ENCODE measurements at places on chromosomes 12 and 14. TPM values are rescaled to one million over a fixed set of nuclear protein-coding genes. Genes with fewer than 3 reads are reported as not detected.

The IL23A gene
- total RNA-seq, result not detected

DNA sequence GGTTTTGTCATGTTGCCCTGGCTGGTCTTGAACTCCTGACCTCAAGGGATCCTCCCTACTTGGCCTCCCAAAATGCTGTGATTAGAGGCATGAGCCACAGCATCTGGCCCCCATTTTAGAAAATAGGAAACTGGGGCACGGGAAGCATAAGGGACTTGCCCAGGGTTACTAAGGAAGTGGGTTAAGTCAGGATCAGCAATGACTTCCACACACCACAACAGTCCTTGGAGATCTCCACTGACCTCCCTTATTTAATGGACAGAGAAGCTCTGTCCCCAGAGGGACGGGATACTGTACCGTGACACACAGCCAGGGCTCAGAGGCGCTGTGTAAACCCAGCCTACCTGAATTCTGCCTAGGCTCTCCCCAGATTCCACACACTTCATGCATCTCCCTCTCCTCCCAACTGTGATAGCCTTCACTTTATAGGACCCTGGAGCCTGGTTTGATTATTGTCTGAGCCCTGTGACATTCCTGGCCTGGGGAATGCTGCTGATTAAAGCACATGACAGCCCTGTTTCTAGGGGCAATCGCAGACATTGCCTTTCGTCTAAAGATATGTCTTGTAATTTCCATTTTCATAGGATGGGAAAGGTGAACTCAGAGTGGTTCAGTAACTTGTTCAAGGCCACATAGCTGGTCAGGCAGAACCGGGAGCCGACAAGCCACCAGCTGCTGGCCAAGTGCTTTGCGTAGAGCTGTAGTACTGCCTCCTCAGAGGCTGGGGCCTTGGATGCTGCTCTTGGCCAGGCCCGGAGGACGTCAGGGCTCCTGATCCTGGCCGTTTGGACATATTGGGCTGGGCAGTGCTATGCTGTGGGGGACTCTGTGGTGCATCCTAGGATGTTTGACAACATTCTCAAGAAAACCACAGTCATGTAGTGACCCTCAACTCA, 20.8 kb downstream of the SERPINA1 start:
- no peaks in the 10 kb centered on the region for H3K27me3 ChIP-seq
- H3K4me3 ChIP-seq, result no peak overlapping the region
- no peaks in the 10 kb centered on the region for H3K36me3 ChIP-seq
- no peak overlapping the region for H3K27ac ChIP-seq
- no peak for DNase-seq
- H3K4me1 ChIP-seq, result no peaks in the 10 kb centered on the region

- no peaks in the 10 kb centered on the region for H3K36me3 ChIP-seq
- H3K4me1 ChIP-seq, result no peaks in the 10 kb centered on the region
- no peak for DNase-seq
- no peaks in the 10 kb centered on the region for H3K27me3 ChIP-seq
- no peak overlapping the region for H3K27ac ChIP-seq
Observed at GRCh38 chr12:132475304-132476037, 14.5 kb upstream of the FBRSL1 start.

- H3K4me3 ChIP-seq, result no peak overlapping the region
- no peak for DNase-seq
- H3K4me1 ChIP-seq, result peaks cover 13% of the 10 kb centered on the region
- H3K36me3 ChIP-seq, result no peaks in the 10 kb centered on the region
Observed at GRCh38 chr12:57477710-57478681, 1.7 kb downstream of the ARHGAP9 start.

GRCh38 chr12:17992002-17992656, 97.9 kb downstream of the RERGL start:
- H3K36me3 ChIP-seq, result no peaks in the 10 kb centered on the region
- DNase-seq, result peak; percentile 4

GRCh38 chr14:105019861-105020814, 745 bp downstream of the CDCA4 start:
- no peaks in the 10 kb centered on the region for H3K36me3 ChIP-seq
- peak overlapping the region; percentile 50 for H3K27ac ChIP-seq
- peak overlapping the region; percentile 44 for H3K4me3 ChIP-seq
- H3K27me3 ChIP-seq, result no peaks in the 10 kb centered on the region

The GUCY2C gene
- total RNA-seq, result not detected

DNA sequence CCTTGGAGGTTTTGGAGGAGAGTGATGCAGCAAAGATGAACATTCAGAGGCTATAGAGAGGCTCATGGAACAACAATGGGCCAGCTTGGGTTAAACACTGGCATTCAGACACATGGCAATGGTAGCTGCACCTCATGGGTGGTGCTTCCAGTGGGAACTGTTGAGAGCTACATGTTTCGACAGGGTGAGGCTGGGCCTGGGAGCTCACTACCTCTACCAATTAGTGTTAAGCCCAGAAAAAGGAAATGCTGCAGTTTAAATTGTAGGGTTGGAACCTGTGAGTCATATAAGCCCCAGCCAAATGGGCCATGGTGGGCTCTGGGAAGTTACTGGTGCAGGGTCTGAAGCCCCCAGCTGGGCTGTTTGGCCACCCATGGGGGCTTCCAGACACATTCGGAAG, 279.7 kb downstream of the ZFP36L1 start:
- H3K4me3 ChIP-seq, result no peak overlapping the region
- no peaks in the 10 kb centered on the region for H3K36me3 ChIP-seq
- H3K27me3 ChIP-seq, result no peaks in the 10 kb centered on the region
- DNase-seq, result no peak

- H3K27me3 ChIP-seq, result no peaks in the 10 kb centered on the region
- no peak for DNase-seq
- H3K4me1 ChIP-seq, result peaks cover 14% of the 10 kb centered on the region
- no peaks in the 10 kb centered on the region for H3K36me3 ChIP-seq
Observed at GRCh38 chr14:81276073-81277069, 55.6 kb upstream of the GTF2A1 start.

DNA sequence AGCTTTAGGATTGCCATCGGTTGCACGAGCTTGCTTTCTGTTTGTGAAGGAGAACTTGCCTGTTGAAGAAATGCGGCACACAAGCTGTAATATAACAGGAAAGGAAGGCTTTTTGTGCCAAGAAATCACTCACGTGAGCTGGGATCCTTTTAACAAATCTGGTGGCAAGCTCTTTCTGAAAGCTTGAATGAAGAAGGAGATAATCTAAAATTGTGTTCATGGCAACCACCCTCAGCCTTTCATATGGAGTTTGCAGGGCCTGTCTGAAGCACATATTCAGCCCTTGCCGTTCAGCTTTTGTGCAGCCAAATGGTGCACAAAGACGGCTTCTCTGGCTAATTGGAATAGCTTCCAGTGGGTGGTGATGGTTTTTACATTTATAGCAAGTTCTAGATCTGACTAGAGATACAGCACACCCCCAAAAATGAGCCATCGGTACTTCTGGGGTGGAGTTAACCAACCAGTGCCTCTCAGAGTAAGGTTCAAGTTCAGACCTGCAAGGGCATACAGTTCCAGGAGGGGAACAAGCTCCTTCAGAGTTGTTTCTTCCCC, 107.4 kb downstream of the AEBP2 start:
- H3K27ac ChIP-seq, result peak overlapping the region; percentile 61
- no peak for DNase-seq
- H3K36me3 ChIP-seq, result no peaks in the 10 kb centered on the region
- H3K4me3 ChIP-seq, result no peak overlapping the region
- H3K27me3 ChIP-seq, result no peaks in the 10 kb centered on the region

GRCh38 chr12:109029411-109029810, 8.5 kb upstream of the SVOP start:
- no peaks in the 10 kb centered on the region for H3K27me3 ChIP-seq
- H3K4me1 ChIP-seq, result no peaks in the 10 kb centered on the region
- no peaks in the 10 kb centered on the region for H3K36me3 ChIP-seq

- no peaks in the 10 kb centered on the region for H3K4me1 ChIP-seq
- H3K4me3 ChIP-seq, result no peak overlapping the region
- no peaks in the 10 kb centered on the region for H3K36me3 ChIP-seq
- no peak overlapping the region for H3K27ac ChIP-seq
- H3K27me3 ChIP-seq, result no peaks in the 10 kb centered on the region
Observed at GRCh38 chr12:118704527-118705241, 276.7 kb upstream of the SRRM4 start.

DNA sequence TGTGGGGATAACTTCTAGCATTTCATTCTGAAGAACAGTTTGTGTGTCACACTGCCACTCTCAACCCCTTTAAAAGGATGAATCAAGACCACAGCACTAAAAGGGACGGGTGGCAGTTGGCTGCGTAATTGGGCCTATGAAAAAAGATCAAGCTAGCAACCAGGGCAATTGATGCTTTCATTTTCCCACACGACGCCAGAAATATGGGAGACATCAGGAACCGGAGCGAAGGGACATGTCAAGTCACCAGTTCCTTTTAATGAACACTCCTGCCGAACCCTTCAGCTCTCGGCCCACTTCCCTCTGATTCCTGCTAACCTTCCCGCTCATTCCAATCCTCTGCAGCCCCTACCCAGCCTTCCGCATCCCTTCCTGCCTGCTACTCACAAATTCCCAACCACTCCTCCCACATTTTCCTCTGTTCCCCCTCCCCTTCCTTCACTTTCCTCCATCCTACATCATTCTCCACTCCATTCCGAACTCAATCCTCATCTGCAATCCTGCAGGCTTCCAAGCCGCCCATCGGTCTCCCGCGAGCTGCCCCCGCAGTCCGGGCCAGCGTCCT, 753 bp downstream of the CSRNP2 start:
- peak overlapping the region; percentile 92 for H3K27ac ChIP-seq
- DNase-seq, result no peak
- H3K4me1 ChIP-seq, result peaks cover 14% of the 10 kb centered on the region
- H3K4me3 ChIP-seq, result peak overlapping the region; percentile 73
- H3K27me3 ChIP-seq, result no peaks in the 10 kb centered on the region

DNA sequence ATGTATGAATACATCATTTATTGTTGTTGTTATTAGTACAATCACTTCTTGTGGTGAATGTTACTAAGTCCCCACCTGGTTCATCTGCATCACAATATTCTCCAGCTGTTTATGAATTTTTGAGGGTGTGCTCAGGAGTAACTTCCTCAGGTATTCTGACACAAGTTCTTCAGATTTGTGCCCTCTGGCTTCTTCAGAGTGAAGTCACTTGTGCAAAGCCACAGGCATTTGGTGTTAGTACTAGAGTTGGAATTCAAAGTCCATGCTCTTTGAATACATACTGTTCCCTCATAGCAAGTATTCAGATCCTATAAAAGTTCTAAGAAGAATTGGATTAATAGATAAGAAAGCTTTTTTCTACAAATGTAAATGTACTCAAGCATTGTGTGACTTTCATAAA, 150.3 kb upstream of the AVPR1A start:
- peak overlapping the region; percentile 71 for H3K27ac ChIP-seq
- peaks cover 28% of the 10 kb centered on the region for H3K4me1 ChIP-seq
- H3K27me3 ChIP-seq, result no peaks in the 10 kb centered on the region
- no peaks in the 10 kb centered on the region for H3K36me3 ChIP-seq
- H3K4me3 ChIP-seq, result no peak overlapping the region

The LTBP2 gene
- total RNA-seq, result 240 TPM

The PLA2G1B gene
- total RNA-seq, result not detected

- no peak overlapping the region for H3K4me3 ChIP-seq
- H3K4me1 ChIP-seq, result no peaks in the 10 kb centered on the region
- H3K36me3 ChIP-seq, result peaks cover 32% of the 10 kb centered on the region
Observed at GRCh38 chr12:71636704-71637115, 26.9 kb downstream of the ZFC3H1 start.

- DNase-seq, result no peak
- no peaks in the 10 kb centered on the region for H3K4me1 ChIP-seq
- no peaks in the 10 kb centered on the region for H3K36me3 ChIP-seq
- no peaks in the 10 kb centered on the region for H3K27me3 ChIP-seq
- H3K4me3 ChIP-seq, result no peak overlapping the region
Observed at GRCh38 chr12:104498211-104498801, 41.6 kb downstream of the CHST11 start.

- no peaks in the 10 kb centered on the region for H3K36me3 ChIP-seq
- H3K4me1 ChIP-seq, result no peaks in the 10 kb centered on the region
- no peaks in the 10 kb centered on the region for H3K27me3 ChIP-seq
- H3K4me3 ChIP-seq, result no peak overlapping the region
- H3K27ac ChIP-seq, result no peak overlapping the region
- no peak for DNase-seq
Observed at GRCh38 chr12:40327535-40327934, 102.7 kb downstream of the LRRK2 start.

Data from thyroid gland (tissue), 4 donors.